ENCODE measurements at places on chromosomes 5 and 9.

- DNase-seq: no peak
These were observed 15.0 kb upstream of the IL12B start for GRCh38 chr5:159345336-159345735.

DNA sequence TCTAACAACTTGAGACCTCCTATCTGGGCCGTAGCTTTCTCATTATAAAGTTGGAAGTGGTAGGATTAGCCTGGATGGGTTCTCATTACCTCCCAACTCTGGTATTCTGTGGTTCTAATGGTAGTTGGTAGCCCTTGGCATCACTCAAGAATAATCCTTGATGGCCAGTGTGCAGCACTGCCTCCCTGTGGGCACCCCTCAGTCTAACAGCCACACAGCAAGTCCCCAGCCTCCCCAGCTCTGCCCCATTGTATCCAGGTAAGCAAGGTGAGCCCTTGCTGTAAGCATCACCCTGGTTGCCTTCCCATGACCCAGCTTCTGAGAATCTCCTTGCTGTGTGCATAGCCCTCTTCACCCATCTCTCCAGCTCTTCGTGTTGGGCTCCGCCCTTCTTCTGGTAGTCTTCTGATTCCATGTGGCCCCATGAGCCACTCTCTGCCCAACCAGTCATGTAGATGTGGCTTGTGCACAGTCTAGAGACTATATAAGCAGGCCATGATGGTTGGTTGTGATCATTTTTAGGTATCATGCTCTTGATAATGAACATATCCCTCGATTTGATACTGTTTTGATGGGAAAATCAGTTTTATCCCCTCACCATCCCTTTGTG, 57.6 kb upstream of the GRHPR start:
- no peak for DNase-seq

- DNase-seq: no peak
These were observed 4.5 kb upstream of the MSMP start for GRCh38 chr9:35758475-35759050.

GRCh38 chr5:139473105-139473504, 2.3 kb downstream of the SMIM33 start:
- no peak for DNase-seq

DNA sequence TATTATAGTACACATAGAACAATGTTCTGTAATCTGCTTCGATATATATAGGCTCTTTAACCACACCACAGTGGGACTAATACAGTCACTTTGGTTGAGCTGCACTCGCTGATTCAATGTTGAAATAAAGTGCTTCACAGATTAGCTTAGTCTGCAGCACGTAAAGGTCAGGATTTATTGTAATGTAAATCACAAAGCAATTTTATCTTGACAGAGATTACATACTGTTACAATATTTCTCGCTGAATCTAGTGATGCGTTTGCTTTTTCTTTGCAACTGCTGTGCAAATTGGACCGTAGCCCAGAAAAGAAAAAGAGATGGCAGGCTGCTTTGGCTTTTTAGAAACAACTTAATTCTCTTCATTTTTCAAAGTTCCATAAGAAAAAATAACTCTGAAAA, 52.9 kb downstream of the CETN3 start:
- no peak for DNase-seq

DNA sequence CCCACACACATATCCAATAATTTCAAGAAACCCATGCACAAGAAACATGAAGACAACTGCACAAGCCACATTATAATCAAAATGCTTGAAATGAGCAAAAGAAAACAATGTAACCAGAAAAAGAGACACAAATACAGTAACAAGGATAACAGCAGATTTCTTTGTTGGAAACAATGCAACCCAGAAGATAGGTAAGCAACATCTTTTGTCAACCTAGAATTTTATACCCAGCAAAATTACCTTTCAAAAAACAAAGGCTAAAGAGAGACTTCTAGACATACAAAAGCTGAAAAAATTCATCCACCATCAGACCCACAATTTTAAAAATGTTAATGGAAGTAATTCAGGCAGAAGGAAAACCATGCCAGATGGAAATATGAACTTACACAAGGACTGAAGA, 5.0 kb upstream of the COL23A1 start:
- DNase-seq: no peak

DNA sequence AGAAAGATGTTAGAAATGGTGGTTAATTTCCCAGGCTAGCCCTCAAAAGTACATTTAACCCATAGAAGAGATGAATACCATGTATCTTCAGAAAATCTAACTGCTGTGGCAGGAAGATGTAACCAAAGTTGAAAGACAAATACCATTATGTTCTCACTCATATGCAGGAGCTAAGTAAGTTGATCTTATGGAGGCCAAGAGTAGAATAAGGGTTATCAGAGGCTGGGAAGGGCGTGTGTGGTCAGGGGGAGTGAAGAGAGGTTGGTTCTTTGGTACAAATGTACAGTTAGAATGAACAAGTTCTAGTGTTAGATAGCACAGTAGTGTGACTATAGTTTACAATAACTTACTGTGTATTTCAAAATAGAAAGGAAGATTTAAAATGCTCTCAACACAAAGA, 61.7 kb downstream of the CDC14B start:
- DNase-seq: no peak

- no peak for DNase-seq
These were observed 73.6 kb downstream of the CDH12 start for GRCh38 chr5:22779499-22779898.

- no peak for DNase-seq
These were observed 90.8 kb downstream of the C5orf15 start for GRCh38 chr5:133877351-133878235.

DNA sequence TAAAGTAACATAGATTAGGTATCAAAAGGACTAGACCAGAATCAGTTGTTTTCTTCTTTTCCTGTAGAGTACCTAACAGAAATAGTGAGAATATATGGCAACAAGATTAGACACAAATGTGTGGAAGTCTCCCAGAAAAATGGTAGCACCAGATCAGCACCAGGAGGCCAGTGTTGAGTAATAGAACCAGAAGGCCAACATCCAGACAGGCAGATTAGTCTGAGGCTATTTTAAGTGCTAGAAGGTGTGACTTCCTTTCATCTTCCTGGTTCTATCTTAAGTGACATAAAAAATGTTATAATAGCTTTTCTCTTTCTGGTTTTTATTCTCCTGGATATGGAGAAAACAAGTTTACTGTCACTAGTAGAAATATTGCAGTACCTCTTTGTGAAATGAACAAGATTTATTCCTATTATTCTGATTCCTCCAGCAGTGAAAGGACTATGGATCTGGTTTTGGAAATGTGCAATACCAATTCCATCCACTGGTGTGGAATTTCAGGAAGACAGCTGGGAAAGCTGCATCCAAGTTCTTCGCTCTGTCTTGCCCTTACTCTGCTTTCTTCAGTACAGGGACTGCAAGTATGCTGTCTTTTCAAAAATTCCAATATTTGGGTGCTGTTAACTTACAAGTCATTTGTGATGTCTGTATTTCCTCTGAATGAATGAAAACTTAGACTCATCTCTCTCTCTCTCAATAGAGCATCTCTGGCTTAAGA, 39.1 kb downstream of the SHLD3 start:
- no peak for DNase-seq

DNA sequence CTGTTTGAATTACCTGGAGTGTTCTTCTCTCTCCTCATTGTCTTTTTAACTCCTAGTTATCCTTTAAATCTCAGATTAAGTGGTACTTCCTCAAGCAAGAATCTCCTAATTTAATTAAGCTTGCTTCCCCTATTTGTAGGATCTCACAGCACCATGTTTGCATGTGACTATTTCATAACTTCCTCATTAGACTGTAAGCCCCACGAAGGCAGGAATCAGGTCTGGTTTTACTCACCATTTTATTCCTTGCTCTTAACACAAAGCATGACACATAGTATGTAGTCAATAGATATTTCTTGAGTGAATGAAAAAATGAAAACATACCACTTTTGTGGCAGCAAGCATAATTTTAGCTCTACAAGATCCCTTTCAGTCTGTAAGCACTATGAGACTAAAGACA, 1.3 kb upstream of the ERMP1 start:
- DNase-seq: no peak

DNA sequence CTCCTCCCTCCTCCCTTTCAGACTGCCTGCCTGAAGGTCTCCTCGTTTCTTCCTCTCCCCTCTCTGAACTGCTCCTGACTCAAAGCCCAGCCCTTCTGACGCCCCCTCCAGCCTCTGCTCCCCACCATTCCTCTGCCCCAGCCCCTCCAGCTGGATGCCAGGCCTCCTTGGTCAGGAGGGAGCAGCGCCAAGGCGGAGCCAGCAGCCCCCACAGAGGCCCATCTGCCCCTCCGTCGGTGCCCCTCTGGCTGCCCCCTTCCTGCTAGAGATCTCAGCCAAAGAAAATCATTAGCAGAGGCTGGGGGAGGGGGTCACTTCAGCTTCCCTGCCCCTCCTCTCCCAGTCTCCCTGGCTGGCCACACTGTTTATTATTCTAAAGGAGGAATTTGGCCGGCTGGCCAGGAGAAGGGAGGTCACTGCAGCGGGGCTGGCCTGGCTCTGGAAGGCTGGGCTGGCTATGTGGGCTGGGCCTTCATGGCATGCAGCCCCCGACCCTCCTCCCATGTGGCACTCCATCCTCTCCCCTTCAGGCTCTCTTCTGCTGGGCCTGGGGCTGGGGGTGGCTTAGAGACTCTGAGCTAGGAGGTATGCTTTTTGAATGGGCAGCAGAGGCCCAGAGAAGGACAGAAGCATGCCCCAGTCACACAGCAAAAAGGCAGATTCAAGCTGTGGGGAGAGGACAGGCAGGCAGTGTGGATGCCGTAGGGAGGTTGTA, 16.9 kb downstream of the PDGFRB start:
- DNase-seq: no peak

DNA sequence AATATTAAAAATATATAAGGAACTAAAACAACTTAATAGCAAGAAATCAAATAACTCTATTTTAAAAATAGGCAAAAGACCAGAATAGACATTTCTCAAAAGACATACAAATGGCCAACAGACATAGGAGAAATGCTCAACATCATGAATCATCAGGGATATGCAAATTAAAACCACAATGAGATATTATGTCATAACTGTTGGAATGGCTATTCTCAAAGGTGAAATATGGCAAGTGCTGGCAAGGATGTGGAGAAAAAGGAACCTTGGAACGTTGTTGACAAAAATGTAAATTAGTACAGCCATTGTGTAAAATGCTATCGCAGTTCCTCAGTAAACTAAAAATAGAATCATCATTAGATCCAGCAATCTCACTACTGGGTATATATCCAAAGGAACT, 468.5 kb downstream of the NFIB start:
- no peak for DNase-seq

- no peak for DNase-seq
These were observed 5.4 kb upstream of the PITX1 start for GRCh38 chr5:135039271-135040033.

DNA sequence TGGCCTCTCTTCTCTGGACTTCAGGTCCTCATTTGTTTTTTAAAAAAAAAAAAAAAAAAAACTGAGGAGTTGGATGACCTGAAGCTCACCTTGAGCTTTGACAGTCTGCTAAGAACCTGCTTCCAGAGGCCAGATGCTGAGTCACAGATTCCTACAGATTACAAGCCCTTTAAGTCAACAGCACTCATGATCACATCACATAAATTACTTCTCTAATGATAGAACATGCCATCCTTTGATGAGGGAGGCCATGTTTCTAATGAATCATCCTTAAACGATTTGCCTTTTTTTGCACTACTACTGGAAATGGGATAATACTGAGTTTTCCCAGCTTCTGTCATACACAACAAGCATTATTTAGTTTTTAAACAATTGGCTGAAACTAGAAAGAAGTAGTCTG, 34.2 kb upstream of the MYOT start:
- no peak for DNase-seq

DNA sequence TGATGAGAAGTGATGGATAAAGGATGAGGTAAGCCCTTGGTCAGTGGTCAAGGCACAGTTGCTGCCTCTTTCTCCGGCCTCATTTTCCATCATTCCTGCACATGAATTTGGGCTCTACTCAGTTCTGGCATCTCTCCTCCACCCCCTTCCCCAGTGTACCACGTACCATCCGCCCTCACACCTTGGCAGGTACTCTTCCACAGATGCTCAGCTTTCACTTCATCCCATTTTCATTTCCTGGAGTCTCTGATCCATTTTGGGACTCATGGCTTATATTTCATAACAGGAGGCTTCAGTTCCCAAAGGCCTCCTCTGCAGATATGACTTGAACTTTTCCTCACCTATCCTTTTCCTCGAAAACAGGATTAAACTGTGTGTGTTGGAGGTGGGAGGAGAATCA, 326.7 kb downstream of the ASTN2 start:
- no peak for DNase-seq

- no peak for DNase-seq
These were observed 8.2 kb upstream of the GLIPR2 start for GRCh38 chr9:36128349-36128748.

- no peak for DNase-seq
These were observed 354.8 kb downstream of the NTRK2 start for GRCh38 chr9:85024374-85024773.

DNA sequence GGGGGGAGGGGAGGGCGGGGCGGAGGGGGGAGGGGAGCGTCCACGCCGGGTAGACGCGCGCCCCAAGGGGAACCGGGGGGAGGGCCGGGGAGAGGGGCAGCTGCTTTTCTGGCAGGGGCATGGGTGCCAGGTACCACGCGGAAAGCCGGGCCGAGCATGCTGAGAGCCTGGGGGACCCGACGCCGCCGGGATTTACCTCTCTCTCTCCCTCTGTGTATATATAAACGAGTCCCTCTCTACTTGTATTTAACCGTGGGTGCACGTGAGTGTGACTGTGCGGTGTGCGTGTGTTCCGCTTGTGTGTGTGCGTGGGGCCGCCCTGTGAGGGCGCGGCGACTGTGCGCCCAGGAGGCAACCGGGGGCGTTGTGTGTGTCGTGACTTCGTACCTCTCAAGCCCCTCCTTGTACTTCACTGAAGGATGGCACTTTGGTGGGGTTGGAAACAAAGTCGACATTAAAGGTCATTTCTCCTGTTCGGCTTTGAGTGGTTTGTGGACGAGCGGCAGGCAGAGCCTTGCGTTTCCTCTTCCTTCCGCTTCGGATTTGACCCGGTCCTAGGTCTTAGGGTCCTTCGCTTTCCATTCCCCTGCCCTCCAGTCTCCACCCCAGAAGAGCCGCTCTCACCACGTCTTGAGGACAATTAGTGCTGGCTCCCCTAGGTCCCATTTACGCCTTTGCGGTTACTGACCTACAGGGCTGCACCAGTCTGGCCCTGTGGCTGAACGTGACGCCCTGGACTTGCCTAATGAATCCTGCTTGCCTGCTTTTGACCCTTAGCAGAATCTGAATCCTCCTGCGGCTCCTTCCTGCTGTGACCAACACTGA, 36.2 kb upstream of the TTC1 start:
- no peak for DNase-seq

DNA sequence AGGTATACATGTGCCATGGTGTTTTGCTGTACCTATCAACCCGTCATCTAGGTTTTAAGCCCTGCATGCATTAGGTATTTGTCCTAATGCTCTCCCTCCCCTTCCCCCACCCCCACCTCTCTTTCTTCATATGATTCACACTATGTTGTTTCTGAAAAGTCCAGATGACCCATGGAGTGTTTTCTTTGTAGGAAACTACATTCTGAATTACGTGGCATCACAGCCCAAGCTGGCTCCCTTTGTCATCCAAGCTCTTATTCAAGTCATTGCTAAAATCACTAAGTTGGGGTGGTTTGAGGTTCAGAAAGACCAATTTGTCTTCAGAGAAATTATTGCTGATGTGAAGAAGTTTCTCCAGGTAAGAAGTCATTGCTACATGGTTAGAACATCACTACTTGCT, 30.4 kb downstream of the RANBP17 start:
- no peak for DNase-seq

- DNase-seq: no peak
These were observed 134.4 kb downstream of the CACNA1B start for GRCh38 chr9:138011951-138012500.

- no peak for DNase-seq
These were observed 1499.0 kb downstream of the EFNA5 start for GRCh38 chr5:106171708-106172107.

- DNase-seq: no peak
These were observed 22.9 kb downstream of the C5orf15 start for GRCh38 chr5:133945568-133945967.

Data from frontal cortex (tissue), 4 donors.